Hematopoietic multipotent progenitor cell treated with erythropoietin and hydrocortisone succinate and interleukin-3 and kit ligand, for 4 days (in vitro differentiated cells): ENCODE measurements at places on chromosomes 11 and 22.
A peak's percentile ranks its signal among the peaks of the same experiment; 100 is the strongest.

GRCh38 chr22:19207884-19208283 is 29.3 kb upstream of the SLC25A1 start:
- DNase-seq = no peak

DNA sequence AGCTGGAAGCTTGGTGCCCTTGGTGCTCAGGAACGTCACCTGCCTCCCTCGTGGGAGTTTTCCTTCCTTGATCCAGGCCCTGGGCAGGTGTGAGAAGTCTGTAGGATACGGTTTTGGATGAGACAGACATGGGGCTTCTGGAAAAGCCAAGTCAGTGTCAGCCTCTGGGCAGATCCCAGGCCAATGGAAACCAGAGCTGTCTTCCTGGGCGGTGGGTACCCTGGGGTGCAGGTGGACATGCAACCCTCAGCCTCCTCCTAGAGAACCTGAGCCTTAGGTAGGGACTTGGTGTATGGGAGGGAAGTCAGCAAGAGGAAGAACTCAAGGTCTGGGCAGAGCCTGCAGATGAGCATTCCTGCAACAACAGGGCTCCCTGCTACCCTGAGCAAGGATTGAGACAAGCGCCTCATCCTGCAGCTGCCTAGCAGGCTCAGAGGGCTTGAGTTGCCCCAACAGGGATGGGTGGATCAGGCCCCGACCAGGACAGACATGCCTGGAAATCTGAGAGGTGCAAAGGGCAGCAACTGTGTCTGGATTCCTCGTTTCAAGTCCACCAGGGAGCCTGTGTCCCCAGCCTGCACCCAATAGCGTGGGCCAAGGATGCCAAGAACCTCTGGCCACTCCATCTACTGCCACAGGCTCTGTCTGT is 37.6 kb upstream of the SYT13 start:
- no peak for DNase-seq

DNA sequence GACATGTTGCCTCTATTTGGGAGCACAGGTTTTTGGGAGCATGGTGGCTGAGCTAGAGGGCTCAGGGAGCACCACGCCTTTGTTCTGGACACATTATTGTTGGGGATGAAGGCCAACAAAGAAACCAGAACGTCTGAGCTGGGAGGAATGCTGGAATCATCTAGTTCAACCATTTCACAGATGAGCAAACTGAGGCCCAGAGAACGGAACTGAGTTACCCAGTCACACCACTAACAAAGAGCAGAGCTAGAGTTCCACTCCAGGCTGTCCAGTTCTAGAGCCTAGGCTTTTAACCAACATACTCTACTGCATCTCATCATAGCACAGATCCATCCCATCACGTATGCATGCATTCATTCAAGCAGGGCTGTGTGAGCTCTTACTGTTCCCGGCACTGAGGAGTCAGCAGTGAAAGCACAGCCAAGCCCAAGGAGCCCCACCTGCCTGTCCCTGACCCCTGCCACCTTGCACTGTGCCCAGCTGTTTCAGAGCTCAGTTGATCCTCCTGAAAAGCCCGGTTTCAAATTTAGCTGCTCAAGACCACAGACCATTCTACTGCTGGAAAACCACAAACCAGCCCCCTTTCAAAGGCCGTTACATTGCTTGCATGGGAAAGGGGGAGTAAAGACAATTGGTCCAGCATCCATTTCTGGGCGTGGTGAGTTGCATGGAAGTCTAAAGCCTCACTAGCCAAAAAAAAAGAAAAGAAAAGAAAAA is 16.9 kb upstream of the TCF20 start:
- DNase-seq = peak; percentile 31

- DNase-seq = no peak
Observed at GRCh38 chr11:122097419-122098001, 18.5 kb downstream of the BLID start.

GRCh38 chr11:65903715-65904114 is 3.5 kb upstream of the FOSL1 start:
- DNase-seq = no peak

GRCh38 chr22:41092023-41092817 is at the start of gene EP300:
Gene EP300 (plus strand): TSS chr22:41092592. CDS start chr22:41093005, 413 bp downstream.
- DNase-seq = peak; percentile 95

DNA sequence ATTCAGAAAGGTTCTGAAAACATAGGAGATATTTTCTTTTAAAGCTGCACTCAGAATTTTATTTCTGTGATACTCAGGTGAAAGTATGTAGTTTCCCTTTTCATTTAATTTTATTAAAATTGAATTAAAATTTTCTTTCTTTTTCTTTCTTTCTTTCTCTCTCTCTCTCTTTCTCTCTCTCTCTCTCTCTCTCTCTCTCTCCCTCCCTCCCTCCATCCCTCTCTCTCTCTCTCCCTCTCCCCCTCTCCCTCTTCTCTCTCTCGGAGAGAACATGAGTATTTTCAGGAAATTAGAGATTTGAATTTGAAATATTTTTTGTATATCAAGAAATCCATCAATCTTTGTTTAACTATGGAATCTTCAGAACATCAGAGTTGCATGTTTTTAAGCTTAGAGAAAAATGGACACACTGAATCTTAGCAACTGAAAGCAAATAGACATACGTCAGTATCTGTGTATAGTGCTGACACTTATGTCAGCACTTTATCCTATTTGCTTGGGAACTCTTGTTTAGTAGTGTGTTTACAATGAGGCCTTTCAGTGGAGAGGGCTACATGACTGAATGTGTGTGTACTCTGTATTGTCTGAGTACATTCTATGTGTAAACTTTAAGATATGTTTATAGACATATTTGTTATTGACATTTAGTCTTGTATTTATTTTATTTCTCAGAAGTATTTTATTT is 44.5 kb downstream of the PDE3B start:
- DNase-seq = no peak

GRCh38 chr11:123451183-123451781 is 21.2 kb downstream of the GRAMD1B start:
- DNase-seq = no peak

GRCh38 chr11:117565709-117566108 is 231.3 kb downstream of the DSCAML1 start:
- DNase-seq = no peak

DNA sequence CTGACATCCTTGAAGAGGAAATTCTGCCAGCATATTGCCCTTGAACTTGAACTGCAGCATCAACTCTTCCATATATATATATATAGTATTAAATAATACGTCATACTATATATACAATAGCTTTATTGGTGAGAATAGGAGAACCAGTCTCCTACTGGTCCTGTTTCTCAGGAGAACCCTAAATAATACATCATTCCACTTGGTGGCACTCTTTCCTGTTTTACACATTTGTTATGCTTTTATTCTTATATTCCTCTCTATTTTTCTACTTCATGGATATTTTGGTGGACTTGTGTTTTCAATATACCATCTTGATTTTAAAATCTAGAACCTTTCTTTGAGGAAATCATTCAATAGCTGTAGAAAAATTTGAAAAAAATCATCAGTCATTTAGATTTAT is 193.3 kb downstream of the TRPC6 start:
- peak; percentile 18 for DNase-seq

DNA sequence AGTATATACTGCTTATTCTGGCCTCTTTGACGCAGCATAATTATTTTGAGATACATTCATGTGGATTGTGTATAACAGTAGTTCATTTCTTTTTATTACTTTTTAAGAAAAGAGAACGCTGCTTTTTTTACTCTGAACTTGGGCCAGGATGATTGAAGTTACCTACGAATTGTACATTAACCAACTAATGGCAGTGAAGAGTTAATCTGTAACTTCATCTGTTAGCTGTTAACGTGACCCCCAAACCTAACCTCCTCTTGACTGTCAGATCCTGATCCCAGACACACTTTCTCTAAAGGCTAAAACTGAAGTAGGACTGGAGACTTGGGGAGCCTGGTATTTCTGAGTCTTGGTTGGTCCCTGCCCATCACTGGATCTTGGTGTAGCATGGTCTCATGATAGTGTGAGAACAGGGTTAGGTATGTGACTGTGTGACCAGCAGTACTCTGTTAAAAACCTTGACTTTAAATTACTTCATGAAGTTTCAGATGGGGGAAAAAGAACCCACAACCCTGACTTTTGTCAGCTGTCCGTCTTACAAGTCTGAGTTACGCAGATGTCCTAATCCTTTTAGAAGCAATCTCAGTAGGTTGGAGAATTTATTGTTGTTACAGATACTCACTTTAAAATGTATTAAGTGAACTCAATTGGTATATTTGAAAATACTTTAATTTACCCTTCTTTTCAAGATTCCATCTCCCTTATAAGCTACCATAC is 39.4 kb downstream of the C22orf31 start:
- DNase-seq = no peak

- DNase-seq = peak; percentile 33
Observed at GRCh38 chr11:46570790-46571398, 22.9 kb downstream of the AMBRA1 start.

- no peak for DNase-seq
Observed at GRCh38 chr11:65953471-65953870, 8.1 kb upstream of the SART1 start.

GRCh38 chr22:48100685-48101417 is 1338.4 kb downstream of the TBC1D22A start:
- no peak for DNase-seq

DNA sequence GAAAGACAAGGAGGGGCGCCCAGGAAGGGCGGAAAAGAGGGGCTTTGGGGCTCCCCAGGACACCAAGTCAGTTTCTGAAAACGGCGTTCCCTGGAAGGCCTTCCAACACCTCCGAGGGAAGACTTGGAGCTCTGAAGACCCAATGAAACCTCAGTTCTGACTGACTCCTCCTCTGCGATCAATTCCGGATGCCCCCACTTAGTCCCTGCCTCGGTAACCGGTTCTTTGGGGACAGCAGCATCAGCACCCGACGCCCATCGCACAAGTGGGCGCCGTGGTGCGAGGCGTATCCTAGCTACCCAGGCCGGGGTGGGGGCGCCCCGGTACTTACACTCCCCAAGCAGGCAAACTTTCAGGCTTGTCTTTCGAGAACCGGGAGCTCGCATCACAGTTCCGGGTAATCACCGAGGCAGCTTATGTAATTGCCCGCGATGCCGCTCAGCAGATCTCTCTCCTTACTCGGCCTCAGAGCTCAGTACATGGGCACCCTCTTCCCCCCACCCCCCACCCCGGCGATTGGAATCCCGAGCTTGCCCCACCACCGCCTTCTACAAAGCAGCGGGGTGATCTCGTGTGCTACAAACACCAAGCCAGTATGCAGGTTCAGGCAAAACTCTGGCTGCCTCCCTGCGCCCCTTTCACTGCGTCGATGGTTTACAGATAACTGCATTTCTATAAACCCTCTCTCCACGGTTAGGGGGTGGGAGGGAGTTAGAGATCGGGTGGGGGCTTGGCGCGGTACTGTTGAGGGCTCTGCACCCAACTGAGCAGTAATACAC is 2.0 kb downstream of the TENM4 start:
- DNase-seq = no peak

DNA sequence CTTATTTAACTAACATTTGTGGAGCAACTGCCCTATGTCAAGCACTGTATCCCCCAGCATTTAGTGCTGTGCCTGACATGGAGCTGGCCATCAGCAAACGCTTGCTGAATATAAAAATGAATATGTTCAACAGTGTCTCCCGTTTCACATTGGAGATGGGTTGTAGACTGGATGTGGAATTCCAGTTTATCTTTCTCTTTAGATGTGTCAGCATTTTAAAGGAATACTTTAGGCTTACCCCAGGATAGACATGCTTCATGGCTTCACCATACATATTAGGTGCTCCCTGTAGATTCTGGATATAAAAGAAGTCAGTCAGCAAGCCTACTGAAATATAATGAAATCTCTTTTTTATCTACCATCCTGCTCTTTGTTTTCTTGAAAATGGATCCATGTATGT is 21.3 kb upstream of the TPH1 start:
- DNase-seq = no peak

DNA sequence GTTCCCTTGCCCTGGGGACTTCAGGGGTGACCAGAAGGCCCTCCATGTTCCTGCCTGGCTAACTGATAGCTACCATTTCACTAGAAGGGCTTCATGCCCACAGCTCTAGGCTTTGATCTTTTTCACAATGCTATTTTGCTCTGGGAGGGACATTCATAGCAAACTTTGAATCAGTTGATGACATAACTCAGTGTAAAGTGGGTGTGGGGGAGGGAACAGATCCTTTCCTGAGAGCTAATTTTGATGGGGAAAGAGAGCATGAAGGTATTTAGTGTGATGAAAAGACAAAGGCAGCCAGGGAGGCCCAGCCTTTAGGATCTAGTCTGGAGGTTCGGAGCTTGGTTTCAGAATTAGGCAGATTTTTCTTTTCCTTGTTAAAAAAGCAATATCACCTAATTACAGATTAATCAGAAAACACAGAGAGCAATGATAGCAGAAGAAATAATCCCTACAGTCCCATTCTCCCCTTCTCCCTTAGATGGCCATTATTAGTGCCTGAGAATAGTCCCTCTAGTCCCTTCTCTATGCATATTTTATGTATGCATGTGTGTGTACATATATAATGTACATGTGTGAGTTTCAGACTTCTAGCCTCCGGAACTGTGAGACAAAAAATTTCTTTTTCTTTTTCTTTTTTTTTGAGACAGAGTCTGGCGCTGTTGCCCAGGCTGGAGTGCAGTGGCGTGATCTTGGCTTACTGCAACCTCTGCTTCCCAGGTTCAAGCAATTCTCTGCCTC is 46.9 kb downstream of the YWHAH start:
- no peak for DNase-seq

DNA sequence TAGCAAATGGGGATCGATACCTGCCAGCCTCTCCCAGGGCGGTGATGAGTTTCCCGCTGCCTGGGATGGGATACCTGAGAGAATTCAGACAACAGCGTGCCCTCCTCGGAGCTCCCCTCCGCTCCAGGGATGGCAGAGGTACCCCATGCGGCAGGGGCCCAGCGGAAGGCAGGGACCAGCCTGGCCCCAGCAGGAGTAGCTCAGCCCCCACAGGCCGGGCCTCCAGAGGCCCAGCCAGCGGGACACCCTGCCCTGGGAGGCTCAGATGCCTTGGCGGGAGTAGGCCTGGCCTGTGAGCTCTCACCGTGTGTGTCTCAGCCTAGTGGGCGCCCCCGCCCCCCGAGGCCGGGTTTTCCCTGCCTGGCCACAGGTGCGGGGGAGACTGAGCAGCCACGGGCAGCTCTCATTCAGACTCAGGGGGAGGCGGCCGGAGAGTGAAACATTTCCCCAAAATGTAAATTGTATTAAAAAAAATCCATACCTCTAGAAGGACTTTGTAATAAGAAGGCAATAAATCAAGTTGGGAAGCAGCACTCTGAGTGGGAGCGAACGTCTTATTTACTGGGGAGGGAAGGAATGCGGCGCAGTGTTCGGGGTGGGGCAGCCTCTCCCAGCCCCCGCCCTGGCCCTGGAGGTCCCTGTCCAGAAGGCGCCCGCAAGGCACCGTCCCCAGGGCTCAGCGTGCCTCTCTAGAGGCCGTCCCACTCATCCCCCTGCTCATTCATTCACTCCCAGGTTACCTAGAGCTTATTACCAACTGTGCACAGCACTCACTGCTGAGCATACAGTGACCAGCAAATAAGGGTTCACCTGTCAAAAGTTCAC is 888.0 kb downstream of the BRD1 start:
- no peak for DNase-seq
